Esophagus squamous epithelium (tissue), 5 donors: ENCODE measurements at places on chromosomes 7 and 10.

GRCh38 chr10:78081292-78081691 is 47.6 kb downstream of the RPS24 start:
- DNase-seq: no peak

DNA sequence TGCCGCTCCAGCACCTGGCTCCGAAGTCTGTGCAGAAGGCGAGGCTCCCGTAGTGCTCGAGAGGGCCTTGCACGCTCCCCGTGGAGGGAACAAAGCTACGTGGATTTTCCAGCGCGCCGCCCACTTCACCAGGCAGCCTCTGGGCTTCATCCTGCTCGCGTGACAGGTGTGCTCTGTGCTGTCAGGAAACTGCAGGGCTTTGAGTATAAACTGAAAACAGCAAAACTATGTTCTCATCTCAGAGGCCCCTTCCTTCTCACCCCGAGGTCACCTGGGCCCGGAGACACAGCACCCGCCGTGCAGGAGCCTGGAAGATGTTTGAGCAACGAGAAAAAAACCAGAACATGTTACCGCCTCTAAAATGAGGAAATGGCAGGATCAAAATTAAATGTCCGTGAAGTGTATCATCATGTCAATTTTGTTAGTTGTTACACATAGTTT is 17.6 kb upstream of the GPR146 start:
- DNase-seq: no peak

DNA sequence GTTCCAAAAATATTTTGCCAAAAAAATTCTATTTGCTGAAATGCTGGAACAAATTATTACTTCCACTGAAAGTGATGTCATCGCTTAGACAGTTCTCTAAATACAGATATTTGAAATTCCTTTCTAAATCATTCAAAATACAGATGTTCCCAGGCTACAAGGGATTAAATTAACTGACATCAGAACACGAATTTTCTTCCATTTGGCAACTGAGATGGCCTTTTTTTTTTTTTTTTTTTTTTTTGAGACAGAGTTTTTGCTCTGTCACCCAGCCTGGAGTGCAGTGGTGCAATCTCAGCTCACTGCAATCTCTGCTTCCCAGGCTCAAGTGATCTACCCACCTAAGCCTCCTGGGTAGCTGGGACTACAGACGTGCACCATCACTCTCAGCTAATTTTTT is 57.0 kb downstream of the P4HA1 start:
- no peak for DNase-seq

GRCh38 chr10:69576334-69577011 is 3.3 kb upstream of the NEUROG3 start:
- no peak for DNase-seq

DNA sequence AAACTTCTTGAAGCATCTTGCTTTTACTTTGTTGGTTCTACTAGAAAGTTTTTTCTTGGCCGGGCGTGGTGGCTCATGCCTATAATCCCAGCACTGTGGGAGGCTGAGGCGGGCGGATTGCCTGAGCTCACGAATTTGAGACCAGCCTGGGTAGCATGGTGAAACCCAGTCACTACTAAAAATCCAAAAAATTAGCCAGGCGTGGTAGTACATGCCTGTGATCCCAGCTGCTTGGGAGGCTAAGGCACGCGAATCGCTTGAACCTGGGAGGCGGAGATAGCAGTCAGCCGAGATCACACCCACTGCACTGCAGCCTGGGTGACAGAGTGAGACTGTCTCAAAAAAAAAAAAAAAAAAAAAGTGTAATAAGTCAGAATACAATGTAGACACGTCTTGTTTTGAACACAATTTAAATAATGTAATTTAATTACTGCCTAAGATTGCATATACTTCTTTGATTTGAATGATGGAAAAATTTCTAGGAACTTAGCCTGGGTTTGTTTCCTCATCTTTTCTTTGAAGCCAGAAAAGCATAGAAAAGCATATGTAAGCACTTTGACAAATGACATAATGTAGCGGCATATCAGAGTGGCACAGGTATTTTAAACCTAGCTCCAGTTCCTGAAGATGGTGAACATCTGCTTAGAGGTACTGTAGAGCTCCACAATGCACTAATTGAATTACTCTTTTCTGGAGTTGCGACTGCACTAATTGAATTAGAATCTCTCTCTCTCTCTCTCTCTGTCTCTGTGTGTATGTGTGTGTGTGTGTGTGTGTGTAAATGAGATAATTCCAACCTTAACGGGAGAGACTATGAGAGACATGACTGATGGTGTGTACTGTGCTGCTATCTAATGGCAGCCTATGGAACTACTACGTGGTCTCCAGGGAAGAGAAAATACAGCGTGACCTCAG is 87.8 kb downstream of the BTRC start:
- no peak for DNase-seq

DNA sequence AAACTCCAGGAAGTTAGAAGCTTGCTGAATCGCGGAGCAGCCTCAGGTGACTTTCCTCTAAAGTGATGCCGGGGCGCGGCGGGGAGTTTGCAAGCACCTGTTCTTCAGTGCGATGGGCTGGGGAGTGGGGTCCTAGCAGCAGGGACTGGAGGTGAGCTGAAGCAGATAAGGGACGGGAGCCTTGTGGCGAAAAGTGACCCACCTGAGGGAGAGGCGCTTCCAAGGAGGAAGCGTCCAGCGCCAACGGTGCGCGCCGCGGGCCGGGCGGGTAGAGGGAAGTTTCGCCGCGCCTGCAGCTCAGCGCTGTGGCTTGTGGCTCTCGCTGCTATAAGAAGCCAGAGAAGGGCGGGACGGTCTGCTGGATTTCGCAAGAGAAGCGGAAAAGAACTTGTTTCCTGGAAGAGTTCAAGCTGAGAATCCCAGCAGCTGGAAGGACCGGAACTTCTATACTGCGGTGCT is at the start of gene STEAP4:
Gene STEAP4, minus strand, starts transcription at position 305 of the 459 bp plus-strand sequence. CDS start 22,625 bp downstream, outside the sequence.
- peak; percentile 10 for DNase-seq

- DNase-seq: no peak
Measured at GRCh38 chr10:97224483-97225435, 39.0 kb upstream of the SLIT1 start.

- no peak for DNase-seq
Measured at GRCh38 chr7:16841681-16842080, 36.9 kb upstream of the AGR2 start.

- no peak for DNase-seq
Measured at GRCh38 chr10:131822013-131822691, 78.7 kb upstream of the PPP2R2D start.

GRCh38 chr10:104342941-104343411 is 4.7 kb upstream of the ITPRIP start:
- DNase-seq: no peak

GRCh38 chr7:104643587-104644217 is 315.3 kb downstream of the LHFPL3 start:
- DNase-seq: no peak

GRCh38 chr10:63717027-63717715 is 196.0 kb downstream of the REEP3 start:
- no peak for DNase-seq

GRCh38 chr7:155882596-155882995 is 70.3 kb upstream of the SHH start:
- DNase-seq: no peak

- DNase-seq: no peak
Measured at GRCh38 chr10:15123749-15124184, 26.6 kb downstream of the RPP38 start.

DNA sequence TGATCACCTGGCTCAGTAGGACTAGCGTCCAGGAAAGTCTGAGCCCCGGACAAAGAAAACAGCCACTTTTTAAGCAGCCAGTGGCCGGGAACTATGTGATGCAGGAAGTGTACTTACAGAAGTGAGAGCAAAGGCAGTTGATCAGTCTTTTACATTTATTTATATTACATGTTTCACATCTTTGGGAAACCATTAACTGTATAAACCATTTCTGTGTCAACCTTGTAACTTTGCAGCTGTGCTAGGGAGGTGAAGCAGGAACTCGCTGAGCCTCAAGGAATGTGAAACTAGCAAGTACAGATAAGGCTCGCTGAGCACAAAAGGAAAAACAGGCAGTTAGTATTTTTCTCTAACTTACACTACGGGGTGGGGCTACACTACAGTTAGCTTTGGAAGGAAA is 39.9 kb upstream of the HECW1 start:
- DNase-seq: no peak

GRCh38 chr7:66464059-66464458 is 164.6 kb upstream of the KCTD7 start:
- no peak for DNase-seq

DNA sequence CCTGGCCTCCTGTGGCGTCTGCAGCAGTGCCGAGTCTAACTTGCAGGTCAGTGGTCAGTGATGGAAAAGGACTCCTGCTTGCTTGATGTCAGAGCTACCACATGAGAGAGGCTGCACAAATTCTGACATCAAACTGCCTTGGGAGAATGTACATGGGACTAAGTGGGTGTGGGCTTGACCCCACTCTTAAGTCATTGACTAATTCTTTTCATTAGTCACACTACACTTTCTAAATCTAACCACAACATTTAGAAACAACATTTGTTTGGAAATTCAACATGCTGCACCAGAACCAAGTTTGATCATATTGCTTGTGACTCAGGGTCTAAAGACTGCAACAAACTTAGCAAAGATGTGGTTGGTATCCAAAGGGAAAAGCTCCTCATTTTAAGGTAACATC is 24.4 kb upstream of the CDC14C start:
- no peak for DNase-seq

GRCh38 chr10:97468162-97468561 is 22.2 kb downstream of the ZDHHC16 start:
- DNase-seq: no peak

DNA sequence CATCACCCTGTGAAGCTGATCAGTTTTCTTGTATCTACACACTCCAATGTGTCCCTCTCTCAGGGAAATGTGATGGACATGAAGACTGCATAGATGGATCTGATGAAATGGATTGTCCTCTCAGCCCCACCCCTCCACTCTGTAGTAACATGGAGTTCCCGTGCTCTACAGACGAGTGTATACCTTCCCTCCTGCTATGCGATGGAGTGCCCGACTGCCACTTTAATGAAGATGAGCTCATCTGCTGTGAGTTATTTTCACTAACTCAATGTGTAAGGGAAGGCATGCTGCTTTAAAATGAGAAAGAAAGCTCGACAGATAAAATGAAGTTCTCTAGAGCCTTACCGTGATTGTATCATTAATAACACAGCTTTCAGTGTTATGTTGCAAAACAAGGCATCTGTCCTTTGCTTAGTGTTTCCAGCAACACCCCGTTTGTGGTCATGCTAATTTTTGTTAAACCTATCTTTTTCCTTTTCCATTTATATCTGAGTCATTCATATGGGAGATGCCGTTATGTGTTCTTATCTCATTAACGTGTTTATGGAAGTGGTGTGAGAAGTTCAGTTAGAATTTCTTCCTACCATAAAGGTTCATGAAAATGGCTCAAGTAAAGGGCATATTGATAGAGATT is 220.9 kb upstream of the PLXDC2 start:
- no peak for DNase-seq

DNA sequence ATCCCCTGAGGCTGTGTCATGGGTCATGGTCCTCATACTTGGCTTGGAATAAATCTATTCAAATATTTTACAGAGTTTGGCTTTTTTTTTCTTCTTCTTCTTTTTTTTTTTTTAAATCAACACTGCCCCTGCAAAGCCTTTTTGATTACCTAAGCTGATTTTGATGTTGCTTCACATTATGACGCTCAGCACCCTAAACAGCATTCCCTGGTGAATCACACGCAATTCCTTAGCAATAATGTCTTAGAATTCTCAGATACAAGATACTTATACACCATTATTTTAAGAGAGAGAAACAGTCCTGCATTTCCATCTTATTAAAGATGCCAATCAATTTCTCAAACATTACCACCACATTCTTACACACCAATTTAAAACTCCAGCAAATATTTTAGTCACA is 323.7 kb upstream of the IGFBP3 start:
- DNase-seq: no peak

DNA sequence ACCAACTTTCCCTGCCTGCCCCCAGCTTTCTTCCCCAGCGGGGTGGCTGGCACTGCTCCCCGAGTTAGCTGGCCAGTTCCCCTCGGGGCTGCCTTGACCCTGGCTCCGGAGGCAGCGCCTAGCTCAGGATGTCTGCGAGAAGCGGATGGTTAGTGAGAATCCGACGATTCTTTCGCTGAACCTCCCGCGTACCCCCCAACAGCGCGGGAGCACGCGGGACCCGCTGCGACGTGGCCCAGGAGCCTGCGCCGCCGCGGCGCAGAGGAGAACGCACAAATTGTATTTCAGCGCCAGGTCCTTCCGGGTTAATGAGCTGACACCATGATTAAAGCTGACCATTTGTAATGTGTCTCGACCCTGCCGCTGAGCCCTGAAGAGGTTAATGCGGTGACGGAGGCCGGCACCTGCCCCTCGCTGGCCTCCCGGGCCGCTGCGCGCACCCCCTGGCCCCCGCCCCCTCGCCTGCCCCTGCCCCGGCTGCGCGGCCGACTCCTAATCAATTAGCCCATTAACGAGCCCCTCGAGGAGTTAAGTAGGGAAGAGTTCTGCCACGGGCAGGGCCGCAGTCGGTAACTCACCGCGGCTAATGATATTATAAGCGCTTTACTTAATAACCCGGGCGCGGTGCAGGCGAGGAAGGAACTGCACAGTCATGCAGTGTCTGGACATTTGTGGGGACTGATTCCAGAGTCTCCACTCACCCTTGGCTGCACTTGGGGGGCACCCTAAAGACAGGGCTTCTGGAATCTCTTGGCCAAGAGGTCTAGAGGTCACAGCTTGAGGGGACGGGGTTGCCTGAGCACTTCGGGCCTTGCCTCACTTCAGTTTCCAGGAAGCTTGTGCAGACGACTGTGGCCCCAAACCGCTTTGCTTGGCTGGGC is 1.7 kb upstream of the HMX2 start:
- DNase-seq: no peak

DNA sequence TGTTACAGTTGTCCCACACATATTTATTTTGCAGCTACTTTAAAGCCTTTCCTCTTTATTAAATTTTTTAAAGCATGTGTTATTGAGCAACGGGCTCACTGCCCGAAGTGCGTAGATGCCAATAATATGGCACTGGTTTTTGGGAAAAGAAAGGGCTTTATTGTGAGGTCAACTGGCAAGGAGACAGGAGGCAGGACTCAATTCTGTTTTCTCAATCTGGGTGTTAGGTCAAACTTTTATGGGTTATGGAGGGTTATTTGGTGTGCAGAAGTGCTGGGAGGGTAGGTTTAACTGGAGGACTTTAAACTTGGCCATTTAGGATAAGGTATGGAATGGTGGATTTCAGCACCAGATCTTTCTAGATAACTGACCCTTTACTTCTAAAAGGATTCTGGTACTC is 183.6 kb downstream of the LRRC4 start:
- DNase-seq: no peak

GRCh38 chr10:97822261-97822687 is 27.4 kb upstream of the GOLGA7B start:
- DNase-seq: no peak

DNA sequence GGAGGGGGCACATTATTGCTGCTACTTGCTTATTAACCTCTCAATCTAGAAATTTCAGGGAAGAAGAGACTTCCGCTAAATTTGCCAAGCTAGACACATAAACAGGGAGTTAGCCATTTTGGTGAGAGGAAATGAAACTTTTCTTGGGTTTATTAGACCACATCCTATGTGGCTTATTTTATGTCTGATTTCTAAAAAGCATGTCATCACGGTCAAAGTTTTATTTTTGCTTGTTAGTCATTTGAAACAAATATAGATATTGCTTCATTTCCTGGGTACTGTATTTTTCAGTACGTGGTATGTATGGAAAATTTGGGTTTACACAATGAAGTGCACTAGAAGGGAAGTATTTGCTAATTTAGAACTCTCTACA is 144.1 kb downstream of the TCF7L2 start:
- DNase-seq: no peak
